GM13977 (cell line): ENCODE measurements at places on chromosomes 11 and 22.

GRCh38 chr11:5384335-5384734 is 723 bp downstream of the OR51M1 start:
- no peak for DNase-seq

GRCh38 chr11:21785351-21785750 is 407.5 kb upstream of the ANO5 start:
- no peak for DNase-seq

DNA sequence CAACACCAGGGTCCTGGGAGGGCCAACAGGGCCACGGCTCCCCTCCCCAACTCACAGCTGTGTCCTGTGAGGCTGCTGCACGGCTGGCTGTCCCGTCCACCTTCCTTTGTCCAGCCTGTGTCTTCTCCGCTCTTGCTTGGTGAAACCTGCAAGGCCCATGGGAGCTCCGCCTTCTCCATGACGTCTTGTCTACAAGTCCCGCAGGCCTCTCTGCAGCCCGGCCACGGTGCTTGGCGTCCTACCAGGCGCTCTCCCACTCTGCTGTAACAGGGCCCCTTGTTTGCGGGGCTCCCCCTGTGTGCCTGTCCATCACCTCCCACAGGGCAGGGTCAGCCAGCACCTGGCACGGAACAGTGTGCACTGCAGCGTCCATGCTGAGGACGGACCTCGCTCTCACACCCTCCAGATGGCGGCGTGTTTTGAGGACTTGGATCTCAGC is 866.8 kb downstream of the TBC1D22A start:
- no peak for DNase-seq

DNA sequence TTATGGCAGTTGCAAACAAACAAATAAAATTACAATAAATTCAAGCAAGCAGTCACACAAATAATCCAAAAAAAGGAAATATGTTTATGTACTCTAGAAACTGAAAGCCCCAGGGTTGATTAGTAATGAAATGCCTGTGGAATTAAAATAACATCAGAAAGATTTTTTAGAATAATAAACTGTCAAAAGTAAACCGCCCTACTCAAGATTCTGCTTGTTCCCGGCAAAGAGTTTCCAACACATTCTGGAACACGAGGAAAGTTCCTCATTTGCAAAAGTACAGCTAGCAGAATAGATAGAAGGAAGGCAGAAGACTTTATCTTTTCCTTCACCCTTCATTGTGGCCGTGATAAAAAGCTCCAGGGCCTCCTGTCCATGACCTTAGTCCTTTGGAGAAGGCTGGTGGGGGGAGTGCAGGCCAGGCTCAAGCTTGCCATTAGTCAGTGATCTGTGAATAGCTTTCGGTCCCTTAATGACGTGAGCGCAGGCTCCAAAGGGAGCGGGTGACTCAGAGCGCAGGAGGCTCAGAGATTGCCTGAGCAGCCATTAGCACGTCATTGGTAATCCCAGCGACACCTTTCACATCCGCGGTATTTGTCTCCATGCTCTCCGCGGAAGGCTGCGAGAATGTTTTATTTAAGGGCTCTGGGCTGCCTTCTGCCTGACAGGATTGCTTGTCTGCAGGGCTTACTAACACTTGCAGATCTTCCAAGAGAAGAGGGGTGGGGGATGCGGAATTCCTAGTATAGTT is 458.3 kb downstream of the METTL15 start:
- DNase-seq, result no peak
